ENCODE measurements at places on chromosomes 11 and 22.

DNA sequence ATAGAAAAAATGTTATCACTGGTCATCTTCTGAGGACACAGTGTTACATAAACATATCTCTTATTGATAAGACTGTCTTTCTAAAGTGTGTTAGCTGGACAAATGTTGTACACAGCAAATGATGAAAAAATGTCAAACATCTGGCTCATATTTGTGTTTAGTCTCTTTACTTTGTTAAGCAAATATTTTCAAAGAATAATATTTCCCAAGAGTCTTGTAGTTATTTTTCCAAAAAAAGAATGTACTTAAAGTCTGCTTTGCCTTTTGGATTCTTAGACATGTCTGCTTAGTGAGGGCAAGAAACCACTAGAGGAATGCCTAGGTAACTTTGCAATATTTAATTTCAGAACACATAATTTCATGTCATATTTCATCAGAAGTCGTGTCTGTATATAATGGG lies 23.9 kb upstream of the CCDC179 start:
- DNase-seq = no peak

GRCh38 chr11:66218036-66218435 lies 50.4 kb upstream of the RAB1B start:
- no peak for DNase-seq

GRCh38 chr11:84902445-84902844 lies 724.7 kb downstream of the DLG2 start:
- no peak for DNase-seq

- DNase-seq = no peak
These were observed 242.0 kb downstream of the METTL15 start for GRCh38 chr11:28350216-28350615.

DNA sequence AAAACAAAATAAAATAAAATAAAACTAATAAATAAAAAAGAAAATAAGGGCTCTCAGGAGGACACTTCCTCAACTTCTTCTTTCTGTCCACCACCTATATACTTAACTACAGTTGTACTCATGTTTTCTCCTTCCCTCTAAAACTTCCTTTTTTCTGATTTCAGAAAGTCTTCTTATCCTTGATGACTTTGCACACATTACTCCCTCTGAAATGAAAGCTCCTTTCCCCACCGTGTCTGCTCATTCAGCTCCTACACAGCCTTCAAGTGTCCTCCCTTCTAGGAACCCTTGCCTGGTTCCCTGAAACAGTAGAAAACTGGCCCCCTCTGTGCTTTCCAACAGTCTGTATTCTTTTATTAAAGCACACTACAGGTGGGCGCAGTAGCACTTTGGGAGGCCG lies 18.3 kb upstream of the DDX17 start:
- DNase-seq = no peak

DNA sequence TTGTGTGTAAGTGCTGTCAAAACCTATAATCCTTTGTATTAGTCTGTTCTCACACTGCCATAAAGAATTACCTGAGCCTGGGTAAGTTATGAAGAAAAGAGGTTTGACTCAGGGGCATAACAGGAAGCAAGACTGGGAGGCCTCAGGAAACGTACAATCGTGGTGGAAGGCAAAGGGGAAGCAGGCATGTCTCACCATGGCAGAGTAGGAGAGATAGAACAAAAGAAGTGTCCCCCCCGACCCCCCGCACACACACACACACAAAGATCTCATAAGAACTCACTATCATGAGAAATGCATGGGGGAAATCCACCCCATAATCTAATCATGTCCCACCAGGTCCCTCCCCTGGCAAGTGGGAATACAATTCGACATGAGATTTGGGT lies 2.3 kb upstream of the USP28 start:
- no peak for DNase-seq

GRCh38 chr22:20434264-20434751 lies 3.3 kb downstream of the SCARF2 start:
- no peak for DNase-seq

GRCh38 chr22:29737251-29738117 lies 17.7 kb downstream of the CABP7 start:
- DNase-seq = no peak

GRCh38 chr22:30968015-30968923 lies at the start of gene MORC2:
MORC2 (minus strand) TSS chr22:30968774; CDS start chr22:30967889, 885 bp downstream.
- peak; percentile 9 for DNase-seq

DNA sequence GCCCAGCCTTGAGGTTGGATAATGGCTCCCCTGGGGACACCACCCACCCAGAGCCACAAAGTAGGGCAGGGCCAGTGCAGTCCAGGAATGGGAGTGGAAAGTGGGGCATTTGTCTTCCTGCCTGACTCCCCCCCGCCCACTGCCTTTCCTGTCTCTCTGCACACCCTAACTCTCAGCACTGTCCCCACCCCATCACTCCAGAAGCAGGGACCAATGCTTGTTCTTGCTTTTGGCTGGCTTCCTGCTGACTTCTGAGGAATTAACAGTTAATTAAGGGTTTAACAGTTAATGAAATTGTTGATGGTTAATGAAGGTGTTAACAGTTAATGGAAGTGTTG lies 4.7 kb downstream of the PITPNM1 start:
- no peak for DNase-seq

- no peak for DNase-seq
These were observed 3.0 kb upstream of the MUC2 start for GRCh38 chr11:1071571-1072115.

DNA sequence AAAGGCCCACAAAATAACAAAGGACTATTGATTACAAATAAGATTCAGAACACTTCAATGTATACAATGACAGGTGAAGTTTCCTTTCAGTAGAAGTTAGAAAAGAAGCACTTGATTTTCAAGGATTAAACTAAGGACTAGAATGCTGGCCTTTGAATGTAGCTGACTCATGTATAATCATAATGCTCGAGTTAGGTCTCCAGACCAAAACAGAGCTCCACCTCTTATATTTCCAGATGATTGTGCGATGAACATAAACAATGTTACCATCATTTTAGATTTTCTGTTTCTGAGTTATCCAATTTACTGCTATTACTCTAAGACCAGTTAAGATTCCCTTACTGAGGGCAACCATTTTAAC lies 40.4 kb upstream of the RAPSN start:
- DNase-seq = no peak

GRCh38 chr11:76661306-76661751 lies 9.2 kb downstream of the LRRC32 start:
- DNase-seq = no peak

GRCh38 chr11:36149538-36150242 lies 139.5 kb downstream of the COMMD9 start:
- peak; percentile 96 for DNase-seq

GRCh38 chr11:47899801-47900200 lies 51.7 kb upstream of the NUP160 start:
- DNase-seq = no peak

GRCh38 chr22:28647216-28647615 lies 32.4 kb downstream of the TTC28 start:
- DNase-seq = no peak

DNA sequence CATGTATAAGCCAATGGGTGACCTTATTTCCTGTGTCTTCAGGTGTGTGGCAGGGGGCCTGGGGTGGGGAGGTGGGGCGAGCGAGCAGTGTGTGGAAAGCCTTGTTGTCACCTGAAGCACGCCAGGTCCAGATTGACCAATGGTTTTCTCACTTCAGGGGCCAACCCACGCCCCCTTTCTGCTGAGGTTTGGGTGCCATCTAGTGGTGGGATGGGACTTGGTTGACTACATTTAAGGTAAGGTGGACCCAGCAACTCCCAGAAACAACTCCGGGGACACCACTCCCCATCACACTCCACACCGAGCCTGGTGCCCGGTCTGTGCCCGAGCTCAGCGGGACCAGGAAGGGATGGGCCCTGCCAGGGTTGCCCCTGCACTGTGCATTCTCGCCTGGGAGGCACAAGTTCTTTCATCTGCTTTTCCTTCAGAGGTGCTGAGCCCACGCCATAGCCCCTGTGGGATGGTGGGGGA lies 40.0 kb downstream of the TPCN2 start:
- peak; percentile 70 for DNase-seq

GRCh38 chr22:24553597-24554312 lies 1.2 kb downstream of the GUCD1 start:
- no peak for DNase-seq

DNA sequence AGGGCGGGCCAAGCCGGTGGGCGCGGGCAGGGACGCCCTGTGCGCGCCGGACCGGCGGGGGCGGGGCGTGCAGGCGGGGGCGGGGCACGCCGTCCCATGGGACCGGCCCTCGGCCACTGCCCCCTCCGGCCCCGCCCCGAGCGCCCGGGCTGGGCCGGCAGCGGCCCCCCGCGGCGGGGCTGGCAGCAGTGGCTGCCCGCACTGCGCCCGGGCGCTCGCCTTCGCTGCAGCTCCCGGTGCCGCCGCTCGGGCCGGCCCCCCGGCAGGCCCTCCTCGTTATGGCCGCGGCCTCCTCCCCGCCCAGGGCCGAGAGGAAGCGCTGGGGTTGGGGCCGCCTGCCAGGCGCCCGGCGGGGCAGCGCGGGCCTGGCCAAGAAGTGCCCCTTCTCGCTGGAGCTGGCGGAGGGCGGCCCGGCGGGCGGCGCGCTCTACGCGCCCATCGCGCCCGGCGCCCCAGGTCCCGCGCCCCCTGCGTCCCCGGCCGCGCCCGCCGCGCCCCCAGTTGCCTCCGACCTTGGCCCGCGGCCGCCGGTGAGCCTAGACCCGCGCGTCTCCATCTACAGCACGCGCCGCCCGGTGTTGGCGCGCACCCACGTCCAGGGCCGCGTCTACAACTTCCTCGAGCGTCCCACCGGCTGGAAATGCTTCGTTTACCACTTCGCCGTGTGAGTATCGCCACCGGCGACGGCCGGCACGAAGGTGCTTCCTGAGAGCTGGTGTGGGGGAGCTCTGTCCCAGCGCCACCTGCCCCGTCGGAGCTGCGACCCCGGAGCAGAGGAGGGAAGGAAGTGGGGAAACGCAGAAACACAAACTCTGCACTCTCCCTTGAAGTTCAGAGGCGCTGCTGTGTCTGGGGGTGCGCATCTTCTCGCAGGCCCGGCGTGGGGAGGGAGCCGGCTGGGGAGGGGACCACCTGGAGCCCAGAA lies at the start of gene KCNQ1:
KCNQ1 (plus strand) TSS at position 188 of the 925 bp plus-strand sequence; CDS start at position 279, 91 bp downstream.
- DNase-seq = no peak

DNA sequence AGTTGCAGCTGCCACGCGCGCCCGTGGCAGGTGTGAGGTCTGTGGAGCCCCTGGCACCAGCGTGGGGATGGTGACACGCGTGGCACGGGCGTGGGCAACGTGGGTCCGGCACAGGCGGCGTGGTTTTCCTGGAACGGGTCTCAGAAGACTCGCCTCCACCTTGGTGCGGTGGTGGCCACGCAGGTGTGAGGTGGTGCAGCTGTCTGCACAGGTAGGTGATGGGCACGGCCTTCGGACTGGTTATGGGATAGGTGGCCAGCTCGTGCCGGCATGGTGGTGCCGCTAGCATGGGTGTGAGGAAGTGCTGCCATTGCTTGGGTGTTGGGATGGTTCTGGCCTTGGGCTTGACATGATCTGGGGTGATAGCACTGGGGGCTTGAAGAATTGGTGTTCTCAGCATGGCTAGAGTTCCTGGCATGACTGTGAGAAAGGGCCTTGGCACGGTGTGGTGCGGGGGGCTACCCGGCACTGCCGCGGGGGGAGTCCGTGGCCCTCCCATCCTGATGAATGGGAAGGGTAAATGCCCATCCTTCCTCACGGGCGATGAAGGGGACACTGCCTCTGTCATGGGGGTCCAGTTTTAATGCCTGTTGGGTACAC lies 531 bp downstream of the DAGLA start:
- DNase-seq = no peak

GRCh38 chr11:128214263-128214662 lies 373.1 kb downstream of the ETS1 start:
- no peak for DNase-seq

DNA sequence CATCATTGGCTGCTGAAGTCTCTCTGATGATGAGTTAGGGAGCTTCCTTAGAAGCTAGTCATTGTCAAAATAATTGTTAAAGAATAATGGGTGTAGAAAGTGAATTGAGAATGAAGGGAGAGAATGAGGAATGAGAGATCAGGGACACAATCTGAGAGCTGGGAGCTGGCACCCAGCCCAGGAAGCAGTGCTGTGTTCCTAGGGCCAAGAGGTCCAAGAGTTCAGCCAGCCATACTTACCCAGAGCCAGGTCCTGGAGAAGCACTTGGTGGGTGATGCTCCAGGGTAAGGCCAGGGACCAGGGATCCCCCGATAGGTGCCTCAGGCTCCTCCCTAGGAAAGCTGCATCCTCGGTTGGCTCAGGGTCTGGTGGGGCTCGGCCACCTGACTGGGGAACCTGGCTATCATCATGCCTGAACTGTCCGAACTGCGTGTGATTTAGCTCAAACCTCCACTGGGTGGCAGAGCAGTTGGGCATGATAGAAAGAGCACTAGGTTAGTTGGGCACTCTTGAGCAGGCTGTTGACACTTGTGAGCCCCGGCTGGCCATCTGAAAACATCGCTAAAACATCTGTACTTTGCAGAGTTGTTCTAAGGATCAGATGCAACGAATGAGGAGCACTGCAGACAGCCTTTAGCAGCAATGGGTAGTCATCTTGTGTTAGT lies 123.9 kb upstream of the NCAM1 start:
- no peak for DNase-seq

DNA sequence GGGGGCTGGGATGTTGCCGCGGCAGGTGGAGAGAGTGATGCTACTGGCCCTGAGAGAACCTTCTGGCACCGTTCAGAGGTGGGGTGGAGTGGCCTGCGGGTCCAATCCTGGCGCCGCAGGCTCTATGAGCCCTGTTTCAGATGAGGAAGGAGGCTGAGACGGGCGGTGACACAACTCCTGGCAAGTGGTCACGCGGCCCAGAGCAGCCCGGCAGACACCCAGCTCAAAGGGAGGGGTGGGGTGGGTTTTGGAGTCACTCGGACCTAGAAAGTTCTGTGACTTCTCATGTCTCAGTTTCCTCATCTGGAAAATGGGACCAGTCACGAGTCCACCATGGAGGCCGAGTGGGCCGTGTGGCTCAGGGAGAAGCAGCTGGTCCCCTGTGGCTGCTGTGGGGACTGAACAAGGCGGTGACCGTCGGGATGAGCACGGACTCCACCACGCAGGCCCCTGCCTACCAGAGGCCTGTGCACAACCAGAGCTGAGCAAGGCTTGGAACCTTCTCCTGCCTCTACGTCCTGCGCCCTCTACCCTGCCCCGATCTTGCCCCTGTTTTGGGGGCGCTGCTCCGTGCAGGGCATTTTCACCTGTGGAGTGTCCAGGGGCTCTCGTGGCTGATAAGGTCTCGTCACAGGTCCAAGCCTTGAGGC lies 3.7 kb downstream of the TSPO start:
- no peak for DNase-seq

DNA sequence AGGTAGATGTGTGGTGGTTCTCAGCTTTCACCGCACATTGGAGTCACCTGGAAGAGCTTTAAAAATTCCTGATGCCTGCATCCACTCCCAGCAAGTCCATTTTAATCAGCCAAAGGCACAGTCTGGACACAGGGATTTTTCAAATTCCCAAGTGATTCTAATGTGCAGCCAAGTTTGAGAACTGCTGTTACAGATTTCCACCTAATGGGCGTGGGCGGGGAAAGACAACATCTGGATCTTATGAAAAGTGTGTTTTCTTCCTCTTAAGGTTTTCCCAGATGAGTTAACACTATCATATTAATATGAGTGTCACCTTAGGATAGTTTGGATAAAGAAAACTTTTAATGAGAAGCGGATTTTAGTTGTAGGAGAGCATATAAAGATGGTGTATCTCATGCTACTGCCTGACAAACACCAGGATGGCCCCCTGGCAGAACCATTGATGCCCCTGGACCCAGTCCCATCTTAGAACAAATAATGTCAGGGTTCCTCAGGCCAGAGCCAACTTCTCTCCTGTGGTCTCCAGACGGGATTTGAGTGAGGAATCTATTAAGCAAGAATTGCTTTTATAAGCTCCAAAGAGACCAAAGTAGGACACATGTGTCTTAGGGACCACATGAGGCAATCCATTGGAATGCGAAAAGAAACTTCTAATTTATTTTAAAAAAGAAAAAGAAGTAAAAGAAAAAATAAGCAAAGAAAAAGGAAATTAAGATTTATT lies 31.9 kb downstream of the POU2AF1 start:
- DNase-seq = no peak

- no peak for DNase-seq
These were observed 76.0 kb downstream of the PACS1 start for GRCh38 chr11:66146074-66146473.
